ENCODE measurements at places on chromosomes 4 and X.

DNA sequence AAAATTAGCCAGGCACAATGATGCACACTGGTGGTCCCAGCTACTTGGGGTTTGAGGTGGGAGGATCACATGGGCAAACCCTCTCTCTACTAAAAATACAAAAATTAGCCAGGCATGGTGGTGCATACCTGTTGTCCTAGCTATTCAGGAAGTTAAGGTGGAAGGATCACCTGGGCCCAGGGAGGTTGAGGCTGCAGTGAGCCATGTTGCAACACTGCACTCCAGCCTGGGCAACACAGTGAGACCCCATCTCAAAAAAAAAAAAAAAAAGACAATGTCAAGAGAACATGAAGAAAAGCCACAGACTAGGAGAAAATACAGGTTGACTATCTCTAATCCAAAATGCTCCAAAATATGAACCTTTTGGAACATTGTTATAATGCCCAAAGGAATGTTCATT, 153.8 kb downstream of the NEK1 start:
- no peak for DNase-seq

GRCh38 chr4:7947927-7948326, 8.3 kb upstream of the AFAP1 start:
- DNase-seq = no peak

DNA sequence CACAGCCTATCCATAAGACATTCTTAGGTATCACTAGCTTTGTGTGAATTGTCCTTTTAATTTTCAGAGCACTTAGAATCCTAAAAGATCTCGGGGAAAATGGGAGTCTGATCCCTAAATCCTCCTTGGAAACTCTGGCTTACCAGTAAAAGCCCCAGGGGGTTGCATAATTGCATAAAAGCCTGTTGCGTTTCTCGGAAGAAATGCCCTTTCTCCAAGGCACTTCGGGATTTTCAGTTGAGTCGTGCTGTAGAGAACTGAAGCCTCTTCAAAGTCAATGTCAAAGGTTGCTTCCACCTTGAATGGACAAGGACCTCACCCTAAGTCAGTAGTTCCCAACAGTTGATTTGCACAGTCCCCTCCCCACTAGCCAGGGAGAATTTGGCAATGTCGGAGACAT, 20.8 kb downstream of the FAM184B start:
- DNase-seq = no peak

DNA sequence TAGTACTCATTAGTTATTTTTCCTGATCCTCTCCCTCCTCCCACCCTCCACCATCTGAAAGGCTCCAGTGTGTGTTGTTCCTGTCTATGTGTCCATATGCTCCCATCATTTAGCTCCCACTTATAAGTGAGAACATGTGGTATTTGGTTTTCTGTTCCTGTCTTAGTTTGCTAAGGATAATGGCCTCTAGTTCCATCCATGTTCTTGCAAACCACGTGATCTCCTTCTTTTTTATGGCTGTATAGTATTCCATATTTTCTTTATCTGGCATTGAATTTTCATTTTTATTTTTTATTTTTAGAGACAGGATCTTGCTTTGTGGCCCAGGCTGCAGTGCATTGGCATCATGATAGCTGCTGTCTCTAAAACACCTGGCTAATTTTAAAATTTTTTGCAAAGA, 11.9 kb upstream of the UBE2K start:
- no peak for DNase-seq

Data from naive thymus-derived CD8-positive, alpha-beta T cell (primary cell).